A549 treated with CpdA at 1 μM for 4 hours (cell line): ENCODE measurements at places on chromosomes 1 and 21. TPM values are rescaled to one million over a fixed set of nuclear protein-coding genes. Genes with fewer than 3 reads are reported as not detected.

GUCA2B gene
- 0.19 to 0.30 TPM in 2 of 5 replicates, not detected in the others for total RNA-seq

VPS26C gene
- total RNA-seq = 26.1 to 29.7 TPM (median 27.9 TPM) in 5 replicates

CR1 gene
- total RNA-seq = not detected in 5 replicates

ZNF670 gene
- 3.4 to 5.7 TPM (median 3.7 TPM) in 5 replicates for total RNA-seq

RGS5 gene
- total RNA-seq = 0.39 to 1.5 TPM (median 0.79 TPM) in 5 replicates

ZNF683 gene
- not detected in 5 replicates for total RNA-seq

SLC2A5 gene
- total RNA-seq = 0.05 to 0.26 TPM (median 0.13 TPM) in 5 replicates

SYF2 gene
- total RNA-seq = 36.9 to 50.9 TPM (median 40.1 TPM) in 5 replicates

FCGR1A gene
- not detected in 5 replicates for total RNA-seq

TRNP1 gene
- 124 to 207 TPM (median 187 TPM) in 5 replicates for total RNA-seq

DYNLT5 gene
- not detected in 5 replicates for total RNA-seq

SPATA1 gene
- total RNA-seq = 0.47 to 1.3 TPM (median 0.72 TPM) in 5 replicates

TMEM234 gene
- 8.8 to 10.4 TPM (median 9.5 TPM) in 5 replicates for total RNA-seq

FAF1 gene
- 38.0 to 45.1 TPM (median 42.0 TPM) in 5 replicates for total RNA-seq

OR6K3 gene
- total RNA-seq = not detected in 5 replicates

PTGFRN gene
- total RNA-seq = 14.6 to 17.5 TPM (median 16.2 TPM) in 5 replicates

LEMD1 gene
- total RNA-seq = not detected in 5 replicates

LAMC2 gene
- total RNA-seq = 25.3 to 36.8 TPM (median 29.1 TPM) in 5 replicates

ZNF695 gene
- total RNA-seq = 1.8 to 2.7 TPM (median 2.6 TPM) in 5 replicates

TFF2 gene
- 0.10 TPM in 1 of 5 replicates, not detected in the others for total RNA-seq

CD247 gene
- 0.19 to 0.38 TPM (median 0.29 TPM) in 3 of 5 replicates, not detected in the others for total RNA-seq

BTBD19 gene
- total RNA-seq = 2.4 to 3.8 TPM (median 2.6 TPM) in 5 replicates

MSH4 gene
- total RNA-seq = 0.01 TPM in 1 of 5 replicates, not detected in the others

WNT4 gene
- total RNA-seq = 0.09 to 0.41 TPM (median 0.22 TPM) in 5 replicates

PPFIA4 gene
- total RNA-seq = 0.25 to 1.1 TPM (median 0.34 TPM) in 5 replicates

RCSD1 gene
- total RNA-seq = 0.07 to 0.15 TPM (median 0.09 TPM) in 4 of 5 replicates, not detected in the other

UBL4B gene
- total RNA-seq = not detected in 5 replicates

C4BPB gene
- total RNA-seq = 0.92 to 1.4 TPM (median 1.2 TPM) in 5 replicates

EXO1 gene
- total RNA-seq = 21.8 to 35.1 TPM (median 24.8 TPM) in 5 replicates

KLF17 gene
- total RNA-seq = 0.27 to 0.43 TPM (median 0.42 TPM) in 5 replicates

CRNN gene
- not detected in 5 replicates for total RNA-seq

YOD1 gene
- 5.0 to 7.0 TPM (median 5.6 TPM) in 5 replicates for total RNA-seq

AMIGO1 gene
- 0.84 to 1.3 TPM (median 1.2 TPM) in 5 replicates for total RNA-seq

NBPF20 gene
- total RNA-seq = 3.6 to 4.2 TPM (median 3.9 TPM) in 5 replicates

MYCL gene
- total RNA-seq = 0.99 to 1.4 TPM (median 1.3 TPM) in 5 replicates

CAP1 gene
- total RNA-seq = 199 to 281 TPM (median 222 TPM) in 5 replicates

EFNA3 gene
- 2.3 to 5.0 TPM (median 4.7 TPM) in 5 replicates for total RNA-seq
